ENCODE measurements at places on chromosomes 5 and 9.

DNA sequence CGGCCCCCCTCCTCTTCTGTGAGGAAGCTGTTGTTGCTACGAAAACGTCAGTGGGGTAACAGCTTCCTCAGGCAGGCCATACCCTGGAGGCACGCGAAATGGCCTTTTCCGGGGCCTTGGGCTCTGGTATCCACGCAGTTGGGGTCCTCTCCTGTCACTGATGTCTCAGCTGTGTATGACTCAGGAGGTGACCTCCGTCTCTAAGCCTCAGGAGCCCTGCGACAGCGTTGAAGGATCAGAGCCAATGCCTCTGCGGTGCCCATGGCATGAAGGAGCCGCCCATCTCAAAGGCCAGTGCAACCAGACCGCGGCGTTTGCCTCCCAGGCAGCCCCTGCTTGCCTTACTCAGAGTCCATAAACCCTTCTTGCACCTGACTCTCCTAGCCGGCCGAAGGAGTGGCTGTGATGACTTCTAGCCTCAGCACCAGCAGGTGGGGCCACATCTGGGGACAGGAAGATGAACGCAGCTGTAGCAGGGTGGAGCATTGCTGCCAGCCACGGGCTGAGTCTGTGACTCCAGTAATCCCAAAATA, 1.0 kb upstream of the MXD3 start:
- no peak for DNase-seq

- DNase-seq = no peak
These were observed 53.0 kb downstream of the SUB1 start for GRCh38 chr5:32638309-32638708.

DNA sequence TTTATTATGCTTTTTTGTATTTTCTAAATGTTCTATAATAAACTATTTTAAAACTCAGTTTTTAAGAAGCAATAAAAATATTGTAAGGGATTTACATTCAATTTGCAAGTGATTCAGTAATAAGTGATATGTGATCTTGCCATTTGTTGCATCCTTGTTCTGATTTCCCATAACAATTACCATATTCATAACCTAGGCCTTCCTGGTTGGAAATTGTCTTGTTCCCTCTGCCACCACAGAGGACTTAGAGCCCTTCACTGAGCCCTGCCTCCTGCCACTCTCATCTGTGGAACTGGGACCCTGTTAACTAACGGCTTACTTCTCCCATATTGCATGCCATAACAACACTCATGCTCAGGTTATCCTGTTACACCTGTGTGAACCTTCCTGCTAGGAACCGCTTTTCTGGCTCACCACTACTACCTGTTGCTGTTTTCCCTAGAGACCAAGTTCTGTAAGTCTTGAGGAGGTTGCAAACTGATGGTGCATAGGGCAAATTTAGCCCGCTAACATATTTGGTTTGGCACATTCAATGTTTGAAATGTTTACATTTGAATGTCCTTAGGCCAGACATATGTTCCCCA, 32.9 kb upstream of the DTWD2 start:
- no peak for DNase-seq

DNA sequence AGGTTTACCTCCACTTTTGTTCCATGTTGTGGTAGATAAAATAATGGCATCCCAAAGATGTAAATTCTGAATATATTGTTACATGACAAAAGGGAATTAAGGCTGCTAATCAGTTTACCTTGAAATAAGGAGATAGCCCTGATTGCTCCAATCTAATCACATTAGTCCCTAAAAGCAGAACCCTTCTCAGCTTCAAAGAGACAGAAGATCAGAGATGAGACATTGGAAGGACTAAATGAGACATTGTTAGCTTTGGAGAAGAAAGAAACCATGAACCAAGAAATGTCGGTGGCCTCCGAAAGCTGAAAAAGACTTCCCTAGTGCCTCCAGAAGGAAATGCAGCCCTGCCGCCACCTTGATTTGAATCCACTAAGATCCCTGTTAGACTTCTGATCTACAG, 82.8 kb upstream of the PARP8 start:
- no peak for DNase-seq

GRCh38 chr5:159263569-159263905, 447 bp downstream of the UBLCP1 start:
- no peak for DNase-seq

DNA sequence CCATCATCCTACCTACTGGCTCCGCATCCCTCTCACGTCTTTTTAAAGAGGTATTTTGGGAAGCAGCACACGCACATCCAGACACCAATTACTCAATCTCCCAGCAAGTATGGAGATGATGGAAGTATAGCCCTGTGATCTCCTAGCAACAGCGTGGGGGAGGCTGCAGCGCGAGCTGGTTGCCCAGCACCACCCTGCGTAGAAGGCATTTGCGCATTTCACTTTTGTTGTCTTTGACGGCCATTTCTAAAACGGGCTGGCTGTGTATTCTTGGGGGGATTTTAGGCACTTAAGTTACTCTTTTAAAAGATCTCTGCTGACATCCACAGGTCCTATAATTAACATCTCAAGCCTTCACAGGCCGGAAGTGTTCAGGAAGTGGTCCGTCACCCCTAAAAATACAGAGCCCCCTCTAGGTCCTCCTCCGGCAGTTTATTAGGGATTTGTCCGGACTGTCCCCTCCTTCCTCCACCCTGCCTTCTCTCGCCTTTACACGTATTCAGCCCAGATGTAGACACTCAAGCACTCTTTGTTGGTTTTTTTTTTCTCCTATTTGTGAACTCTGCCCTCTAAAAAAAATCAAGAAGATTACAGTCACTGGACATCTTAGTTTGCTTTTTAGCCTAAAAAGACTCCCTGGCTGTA, 371.4 kb downstream of the NTRK2 start:
- DNase-seq = no peak

DNA sequence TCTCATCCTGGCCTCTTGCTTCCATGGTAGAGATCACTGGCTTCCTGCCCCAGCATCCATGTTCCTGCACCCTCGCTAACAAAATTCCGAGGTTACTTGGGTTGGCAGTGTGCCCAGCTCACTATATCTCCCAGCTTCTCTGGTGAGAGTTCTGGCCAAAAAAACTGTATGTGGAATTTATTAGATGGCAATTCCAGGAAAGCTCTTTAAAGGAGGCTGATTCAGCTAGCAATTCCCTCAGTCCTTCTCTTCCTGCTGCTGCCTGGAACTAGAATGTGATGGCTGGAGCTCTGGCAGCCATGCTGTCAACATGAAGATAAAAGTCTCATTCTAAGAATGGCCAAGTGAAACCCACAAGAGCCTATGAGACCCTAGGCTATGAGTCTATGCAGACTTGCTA, 88.8 kb downstream of the SECISBP2 start:
- DNase-seq = no peak

GRCh38 chr5:140044041-140044440, 942 bp upstream of the NRG2 start:
- DNase-seq = no peak

DNA sequence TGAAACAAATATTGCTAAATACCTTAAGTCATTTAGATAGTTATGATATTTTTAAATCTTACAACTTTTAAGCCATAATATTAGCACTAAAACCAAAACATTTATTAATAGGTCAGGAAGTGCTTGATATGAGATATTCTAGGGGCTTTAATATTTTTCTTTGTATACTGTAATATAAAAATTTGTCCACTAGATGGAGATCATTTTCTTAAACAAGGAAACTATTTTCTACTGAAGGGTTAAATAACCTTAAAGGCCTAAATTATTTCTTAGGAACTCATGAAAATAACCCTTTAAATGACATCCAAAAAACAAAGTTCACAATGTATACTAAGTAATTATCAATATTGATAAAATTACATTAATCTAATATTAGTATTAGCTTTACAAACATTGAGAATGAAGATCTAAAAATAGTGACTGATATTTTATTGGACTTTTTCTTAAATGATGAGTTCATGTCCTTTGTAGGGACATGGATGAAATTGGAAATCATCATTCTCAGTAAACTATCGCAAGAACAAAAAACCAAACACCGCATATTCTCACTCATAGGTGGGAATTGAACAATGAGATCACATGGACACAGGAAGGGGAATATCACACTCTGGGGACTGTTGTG, 635.7 kb downstream of the RAB3C start:
- DNase-seq = no peak

DNA sequence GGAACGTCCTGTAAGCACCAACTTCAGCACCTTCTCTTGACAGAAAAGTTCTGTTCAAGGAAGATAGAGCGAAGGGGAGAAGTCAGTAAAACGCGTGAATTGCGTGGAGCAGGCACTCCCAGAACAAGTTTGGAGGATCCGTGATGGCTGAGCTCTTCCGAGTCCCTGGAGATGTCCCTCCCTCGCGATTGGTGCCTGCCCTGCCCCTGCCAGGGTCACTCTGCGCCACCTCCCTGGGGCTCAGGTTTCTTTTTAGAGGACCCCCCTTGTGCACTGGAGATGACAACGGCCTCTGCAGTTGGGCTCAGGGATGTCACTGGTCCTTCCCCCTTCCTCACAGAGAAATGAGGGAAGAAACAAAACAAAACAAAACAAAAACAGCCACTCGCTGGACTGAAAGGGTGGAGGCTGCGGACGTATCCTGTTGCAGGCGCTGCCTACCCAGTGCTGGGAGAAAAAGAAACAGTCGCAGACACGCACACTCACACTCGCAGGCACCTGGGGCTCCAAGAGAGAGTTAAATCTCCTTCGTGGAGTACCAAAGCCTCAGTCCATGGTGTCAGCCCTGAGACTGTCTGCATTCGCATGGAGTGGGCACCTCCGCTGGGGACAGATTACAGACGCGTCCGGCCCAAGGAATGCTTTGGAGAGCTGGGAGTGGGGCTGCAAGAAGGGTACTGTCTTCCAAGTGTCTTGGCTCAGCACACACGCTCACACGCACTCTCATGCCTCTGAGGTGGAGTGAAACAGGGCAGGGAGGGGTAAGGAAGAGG, 512.7 kb downstream of the SLCO4C1 start:
- DNase-seq = no peak

GRCh38 chr9:113593682-113594281, 130.3 kb downstream of the RGS3 start:
- peak; percentile 79 for DNase-seq

DNA sequence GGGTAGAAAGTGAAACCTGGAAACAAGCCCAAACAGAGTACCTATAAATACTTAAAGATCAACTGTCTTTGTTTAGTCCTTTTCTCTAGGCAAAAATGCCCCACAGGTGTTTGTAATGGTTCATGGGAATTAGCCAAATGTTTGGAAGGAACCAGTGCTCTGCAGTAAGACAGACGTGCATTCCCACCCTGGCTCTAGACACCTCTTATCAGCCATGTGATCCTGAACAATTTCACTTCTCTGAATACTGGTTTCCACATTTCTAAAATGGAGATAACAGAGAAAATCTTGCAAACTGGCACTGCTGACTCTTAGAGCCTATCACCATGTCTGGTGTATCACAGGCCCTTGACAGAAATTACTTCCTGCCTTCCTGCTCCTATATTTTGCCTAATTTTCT, 30.0 kb downstream of the GLIS3 start:
- no peak for DNase-seq

- no peak for DNase-seq
These were observed 205.3 kb downstream of the SLCO4C1 start for GRCh38 chr5:102090770-102091169.

GRCh38 chr9:111836311-111836710, 41.6 kb upstream of the SHOC1 start:
- DNase-seq = no peak

DNA sequence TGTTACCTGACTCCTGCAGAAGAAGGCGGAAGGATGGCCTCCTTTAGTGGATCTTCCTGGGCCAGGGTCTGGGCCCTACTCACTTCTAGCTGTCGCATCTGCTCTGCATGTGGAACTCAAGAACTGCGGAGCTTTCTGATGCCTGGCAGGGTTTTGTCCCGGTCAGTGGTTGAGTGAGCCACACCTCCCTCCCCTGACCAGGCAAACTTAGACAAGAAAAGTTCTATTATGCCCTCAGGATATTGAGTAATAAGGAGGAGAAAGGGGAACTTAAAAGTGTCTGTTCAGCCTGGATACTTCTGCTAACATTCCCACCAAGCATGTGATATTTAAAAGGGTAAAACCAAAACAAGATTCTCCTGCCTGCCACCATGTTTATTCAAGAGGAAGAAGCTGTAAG, at the start of gene FYB1:
Gene FYB1 (minus strand): TSS at position 127 of the 400 bp plus-strand sequence. CDS start 16,603 bp downstream, outside the sequence.
- no peak for DNase-seq

GRCh38 chr5:38555354-38556087, 925 bp downstream of the LIFR start:
- no peak for DNase-seq

DNA sequence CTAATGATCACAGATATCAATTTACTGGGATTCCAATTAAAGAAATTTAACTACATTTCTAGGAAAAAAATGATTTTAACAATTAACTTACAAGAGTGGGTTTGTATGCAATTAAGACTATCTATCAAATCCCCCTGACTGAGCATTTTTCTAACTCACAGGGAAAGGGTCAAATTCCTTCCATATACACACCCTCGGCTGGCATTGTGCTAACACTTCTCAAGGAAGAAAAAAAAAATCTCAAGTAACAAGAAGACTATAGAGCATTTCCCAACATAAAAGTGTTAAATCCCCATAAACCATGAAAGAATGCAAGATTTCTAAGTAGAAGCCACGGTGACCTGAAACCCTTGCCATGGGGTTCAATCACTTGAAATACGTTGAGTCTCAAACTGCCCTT, 368.8 kb downstream of the GLIS3 start:
- DNase-seq = no peak

DNA sequence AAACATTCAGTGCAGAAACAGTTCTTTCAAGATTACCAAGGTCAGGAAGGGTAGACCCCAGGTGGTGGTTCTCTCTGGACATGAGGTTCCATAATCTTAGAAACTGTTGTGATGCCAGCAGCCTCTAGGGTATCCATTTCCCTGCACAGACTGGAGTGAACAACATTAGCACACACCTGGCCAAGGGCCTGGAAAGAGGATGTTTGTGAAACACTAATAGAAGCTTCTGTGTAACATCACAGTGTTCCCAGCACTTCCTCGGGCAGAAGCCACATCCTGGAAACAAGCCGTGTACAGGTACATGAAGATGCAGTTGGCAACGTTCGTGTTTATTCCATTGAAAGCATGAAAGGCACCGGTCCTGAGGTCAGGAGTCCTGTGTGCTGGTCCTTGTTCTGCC, 598.2 kb upstream of the KLF4 start:
- DNase-seq = peak; percentile 46

DNA sequence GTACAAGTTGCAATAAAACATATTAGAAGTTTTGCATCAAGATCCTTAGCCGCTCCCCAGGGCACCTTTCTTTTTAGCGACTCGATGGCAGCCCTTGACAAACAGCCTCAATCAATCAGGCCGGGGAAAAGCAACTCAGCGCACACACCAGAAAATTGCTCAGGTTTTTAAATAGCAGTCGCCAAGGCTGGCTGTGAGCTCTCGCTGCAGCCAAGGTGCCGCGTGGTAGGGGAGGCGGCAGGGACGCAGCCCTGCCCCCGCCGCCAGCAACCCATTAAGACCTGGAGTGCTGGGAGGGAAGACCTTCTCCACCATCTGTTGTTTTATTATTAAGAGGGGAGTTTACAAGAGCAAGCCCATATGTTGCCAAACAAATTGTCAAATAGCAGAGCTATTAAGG, 22.6 kb downstream of the ASS1 start:
- DNase-seq = no peak

- DNase-seq = no peak
These were observed 135.1 kb upstream of the TNFAIP8 start for GRCh38 chr5:119220576-119221197.
